ENCODE measurements at places on chromosomes 2 and 18. TPM values are rescaled to one million over a fixed set of nuclear protein-coding genes. Genes with fewer than 3 reads are reported as not detected.
A peak's percentile ranks its signal among the peaks of the same experiment; 100 is the strongest.

Gene TDRD15
- total RNA-seq, result not detected

Gene SOWAHC
- 63.5 TPM for total RNA-seq

Gene CYP26B1
- under 0.01 TPM for total RNA-seq

Gene BCL2
- total RNA-seq, result 2.4 TPM

Gene CCDC74B
- 0.38 TPM for total RNA-seq

Gene ZNF804A
- total RNA-seq, result not detected

DNA sequence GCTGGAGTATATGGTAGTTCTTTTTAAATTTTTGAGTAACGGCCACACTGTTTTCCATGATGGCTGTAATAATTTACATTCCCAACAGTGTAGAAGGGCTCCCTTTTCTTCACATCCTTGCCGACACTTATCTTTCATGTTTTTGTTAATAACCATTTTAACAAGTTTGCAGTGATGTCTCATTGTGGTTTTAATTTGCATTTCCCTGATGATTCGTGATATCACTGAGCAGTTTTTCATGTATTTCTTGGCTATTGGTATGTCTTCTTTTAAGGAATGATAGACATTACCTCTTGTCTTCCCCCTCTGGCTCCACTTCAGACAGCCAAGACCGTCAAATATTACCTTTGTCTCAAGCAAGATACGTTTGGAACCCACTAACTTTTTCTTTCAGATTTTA lies 371.1 kb upstream of the NRP2 start:
- DNase-seq, result peak; percentile 43

- DNase-seq, result no peak
Measured at GRCh38 chr2:24517247-24517646, 26.2 kb downstream of the NCOA1 start.

GRCh38 chr18:44599412-44599811 lies 81.3 kb upstream of the SETBP1 start:
- no peak for DNase-seq

DNA sequence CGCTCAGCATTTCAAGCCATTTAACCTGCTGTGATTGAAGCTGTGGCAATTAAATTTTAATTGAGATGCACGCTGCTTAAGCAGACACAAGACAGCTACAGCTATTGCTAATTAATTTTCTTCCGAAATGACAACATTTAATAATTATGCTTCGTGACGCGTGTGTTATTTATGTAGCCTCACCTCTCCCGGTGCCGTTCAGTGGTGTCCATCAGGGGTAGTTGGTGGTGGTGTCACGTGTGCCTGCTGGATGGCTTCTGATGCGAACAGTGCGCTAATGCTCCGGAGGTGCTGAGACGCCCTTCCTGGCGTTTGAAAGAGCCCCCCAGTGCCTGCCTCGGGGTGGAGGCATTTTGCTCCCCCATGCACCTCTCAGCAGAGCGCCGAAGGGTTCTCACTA lies 39.5 kb downstream of the GLI2 start:
- no peak for DNase-seq

DNA sequence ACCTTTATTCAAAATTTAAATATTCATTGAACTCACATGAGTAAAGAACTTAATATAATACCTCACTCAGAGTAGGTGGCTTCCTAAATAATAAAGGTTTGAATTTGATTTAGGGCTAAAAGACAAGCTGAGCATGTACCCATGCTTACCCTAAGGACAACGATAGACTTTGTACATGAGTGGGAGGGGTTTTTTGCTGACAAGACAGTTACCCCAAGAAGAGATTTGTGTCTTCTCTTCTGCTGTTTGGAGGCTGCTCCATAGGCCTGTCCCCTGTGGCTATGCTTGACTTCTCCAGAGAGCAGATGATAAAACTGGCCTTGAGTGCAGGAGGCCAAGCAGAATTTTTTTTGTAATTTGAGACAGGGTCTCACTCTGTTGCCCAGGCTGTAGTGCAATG lies 383.9 kb downstream of the TMEM182 start:
- DNase-seq, result no peak

- DNase-seq, result peak; percentile 14
Measured at GRCh38 chr2:95042472-95043271, 17.2 kb downstream of the MAL start.

DNA sequence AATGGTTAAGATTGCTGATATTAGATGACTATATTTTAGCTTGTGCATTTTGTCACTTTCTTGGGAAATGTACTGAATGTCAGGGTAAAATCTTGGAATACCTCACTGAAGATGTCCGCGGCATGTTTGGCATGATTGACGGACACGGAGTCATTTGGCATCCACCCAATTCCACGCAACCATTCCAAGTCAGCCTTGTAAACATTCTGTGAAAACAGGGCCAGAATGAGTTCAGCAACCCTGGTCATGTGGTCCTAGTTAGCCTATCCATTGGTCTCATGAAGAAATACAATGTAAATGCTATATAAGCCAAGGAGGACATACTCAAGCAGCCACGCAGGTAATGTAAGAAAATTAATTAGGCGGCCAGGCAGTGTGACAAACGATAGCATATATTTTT lies 159.5 kb downstream of the RIF1 start:
- DNase-seq, result no peak

DNA sequence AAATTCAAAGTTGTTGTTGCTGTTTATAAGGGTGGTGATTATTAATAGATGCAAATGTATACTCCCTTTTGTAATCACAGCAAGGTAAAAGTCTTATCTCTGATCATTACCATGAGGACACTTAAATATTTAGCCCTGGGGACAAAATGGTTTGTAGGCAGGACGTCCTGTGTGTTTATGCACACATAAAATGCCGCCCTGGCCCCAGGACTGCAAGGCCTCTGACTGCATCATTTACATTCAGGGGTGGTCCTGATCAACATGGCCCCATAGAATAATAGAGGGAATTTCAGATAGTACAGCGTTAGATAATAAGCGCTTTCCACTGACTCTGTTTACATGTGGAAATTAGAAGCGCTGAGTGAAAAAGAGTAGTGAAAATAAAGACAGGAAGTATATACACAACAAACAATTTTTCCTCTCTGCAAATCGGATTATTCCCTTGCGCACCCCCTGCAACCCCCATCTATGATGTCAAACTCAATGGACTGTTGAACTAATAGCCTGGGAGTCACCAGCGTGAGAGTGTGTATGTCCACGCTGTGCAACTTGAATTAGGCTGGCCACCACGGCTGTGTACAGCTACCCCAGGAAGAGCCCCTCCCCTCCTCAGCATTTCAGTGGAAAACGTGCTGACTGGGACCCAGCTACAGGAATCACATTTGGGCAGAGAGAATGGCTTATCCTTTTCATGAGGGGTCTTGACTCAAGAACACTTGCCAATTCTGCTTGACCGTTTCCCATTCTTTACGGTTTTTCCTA lies 291.5 kb downstream of the SOX11 start:
- no peak for DNase-seq

DNA sequence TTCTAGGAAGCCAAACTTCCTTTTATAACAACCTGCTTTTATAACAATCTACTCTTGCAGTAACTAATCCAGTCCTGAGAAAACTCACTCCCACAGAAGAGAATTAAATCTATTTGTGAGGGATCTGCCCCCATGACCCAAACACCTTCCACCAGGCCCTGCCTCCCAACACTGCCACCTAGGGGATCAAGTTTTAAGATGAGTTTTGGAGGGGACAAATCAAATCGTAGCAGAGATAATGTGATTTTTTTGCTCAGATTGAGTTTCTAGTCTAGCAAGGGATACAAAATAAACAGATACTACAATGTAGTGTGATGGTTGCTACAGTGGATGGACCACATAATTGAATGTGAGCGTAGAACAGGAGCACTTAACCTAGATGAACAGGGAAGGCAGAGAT lies 52.2 kb downstream of the NCOA1 start:
- no peak for DNase-seq

Measured in bronchial epithelial cell (primary cell).